ENCODE measurements at places on chromosomes 2 and 18.

DNA sequence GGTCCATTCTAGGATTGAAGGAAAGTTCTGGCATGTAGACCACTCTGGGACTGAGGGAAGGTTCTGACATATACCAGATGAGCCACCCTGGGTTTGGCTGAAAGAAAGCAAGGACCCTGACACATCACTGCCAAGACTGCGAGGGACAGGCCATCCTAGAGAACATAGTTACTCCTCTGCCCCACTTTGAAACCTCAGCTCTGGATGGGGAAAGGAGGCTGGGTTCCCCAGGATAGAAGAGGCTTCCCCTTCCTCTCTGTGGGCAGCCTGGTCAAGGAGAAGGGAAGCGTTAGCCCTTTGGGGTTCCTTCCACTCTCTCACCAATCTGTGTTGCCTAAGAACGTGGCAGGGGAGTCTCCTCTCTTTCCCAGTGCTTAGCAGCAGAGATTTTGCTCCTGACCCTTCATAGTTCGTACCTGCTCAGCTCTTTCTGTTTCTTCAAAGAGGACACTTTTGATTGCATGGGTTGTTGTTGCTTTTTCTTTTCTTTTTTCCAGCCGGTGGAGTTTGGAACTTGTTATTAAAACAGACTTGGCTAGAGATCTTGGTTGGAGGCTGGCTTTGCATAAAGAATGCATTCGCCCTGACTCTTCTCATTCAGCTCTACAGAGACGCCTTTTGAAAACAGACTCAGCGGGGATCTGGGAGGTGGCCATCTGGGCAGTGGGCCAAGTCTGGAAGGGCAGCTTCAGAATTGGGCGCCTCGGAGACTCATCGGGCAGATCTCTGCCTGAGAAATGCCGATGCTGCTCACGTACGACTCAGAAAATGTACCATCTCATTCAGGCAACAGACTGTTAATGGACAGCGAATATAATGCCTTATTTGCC, 166.1 kb downstream of the CLIP4 start:
- DNase-seq, result no peak

GRCh38 chr2:30620102-30620501, 173.1 kb downstream of the LCLAT1 start:
- DNase-seq, result no peak

DNA sequence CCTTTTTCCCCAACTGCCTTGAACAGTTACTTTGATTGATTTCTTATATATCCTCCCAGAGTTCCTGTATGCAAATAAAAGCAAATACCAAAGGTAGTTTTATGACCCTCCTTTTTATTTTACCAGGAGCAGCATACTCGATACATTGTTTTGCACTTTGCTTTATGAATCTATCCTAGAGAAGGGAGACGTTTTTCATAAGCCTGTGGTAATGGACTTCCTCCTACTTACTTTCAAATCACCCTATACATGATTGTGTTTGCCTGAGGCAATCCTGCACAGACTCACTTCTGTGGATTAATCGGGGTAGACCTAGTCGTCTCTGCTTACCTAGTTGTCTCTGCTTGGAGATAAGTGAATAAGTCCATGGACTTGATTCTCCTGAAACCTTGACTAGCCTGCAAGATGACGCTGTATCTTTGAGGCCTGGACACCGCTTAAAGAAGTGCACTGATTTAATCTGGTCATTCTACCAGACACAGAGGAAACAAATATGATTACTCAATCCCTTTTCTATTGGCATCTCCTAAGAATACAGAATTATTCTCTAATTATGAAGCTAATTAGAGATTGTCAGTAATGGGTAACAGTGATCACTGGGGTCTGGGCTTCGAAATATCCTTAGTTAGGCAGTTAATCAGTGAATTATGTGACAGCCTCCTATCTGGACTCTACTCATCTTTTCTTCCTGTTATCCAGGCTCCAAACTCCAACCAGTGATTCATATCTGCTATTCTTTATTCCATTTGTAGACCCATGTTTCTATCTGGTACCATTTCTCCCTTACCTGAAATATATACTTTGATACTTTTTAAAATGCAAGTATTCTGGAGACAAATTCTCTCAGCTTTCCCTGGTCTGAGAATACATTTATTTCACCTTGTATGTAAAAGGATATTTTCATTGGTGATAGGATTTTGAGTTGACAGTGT, 447.4 kb upstream of the TRIB2 start:
- no peak for DNase-seq

- DNase-seq, result no peak
Measured at GRCh38 chr2:110777531-110778311, 45.3 kb downstream of the ACOXL start.

DNA sequence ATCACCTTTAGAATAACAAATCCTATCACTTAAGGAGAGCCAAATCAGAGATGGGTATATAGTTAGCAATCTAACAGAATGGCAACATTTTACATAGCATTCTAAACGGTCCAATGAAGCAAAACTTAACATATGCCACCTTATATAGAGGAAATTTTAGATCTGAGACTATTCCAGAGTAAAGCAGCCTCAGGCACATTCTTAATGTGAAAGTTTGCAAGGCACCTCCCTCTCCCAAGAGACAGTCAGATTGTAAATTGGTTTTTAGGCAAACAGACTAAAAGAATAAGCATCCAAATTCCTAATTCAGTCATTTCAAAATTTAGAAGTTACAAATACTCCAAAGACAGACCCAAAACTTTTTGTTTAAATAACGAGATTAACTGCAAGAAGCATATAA, 292.9 kb downstream of the STK39 start:
- no peak for DNase-seq

DNA sequence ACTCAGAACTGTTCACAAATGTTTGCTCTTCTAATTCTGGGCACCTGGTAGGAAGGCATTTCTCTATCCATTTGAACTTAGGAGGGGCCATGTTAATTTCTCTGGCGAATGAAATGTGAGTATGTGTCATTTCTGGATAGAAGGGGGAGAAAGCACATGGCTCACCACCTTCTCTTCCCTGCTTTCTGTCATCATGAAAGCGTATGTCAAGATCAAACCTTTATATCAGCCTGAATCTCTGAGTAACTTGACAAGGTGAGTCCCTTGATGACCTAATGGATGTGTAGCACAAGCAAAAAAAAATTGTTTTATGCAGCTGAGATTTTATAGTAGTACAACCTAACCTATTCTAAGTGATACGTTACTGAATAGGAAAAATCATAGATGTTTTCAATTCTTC, 12.1 kb upstream of the LCT start:
- no peak for DNase-seq

DNA sequence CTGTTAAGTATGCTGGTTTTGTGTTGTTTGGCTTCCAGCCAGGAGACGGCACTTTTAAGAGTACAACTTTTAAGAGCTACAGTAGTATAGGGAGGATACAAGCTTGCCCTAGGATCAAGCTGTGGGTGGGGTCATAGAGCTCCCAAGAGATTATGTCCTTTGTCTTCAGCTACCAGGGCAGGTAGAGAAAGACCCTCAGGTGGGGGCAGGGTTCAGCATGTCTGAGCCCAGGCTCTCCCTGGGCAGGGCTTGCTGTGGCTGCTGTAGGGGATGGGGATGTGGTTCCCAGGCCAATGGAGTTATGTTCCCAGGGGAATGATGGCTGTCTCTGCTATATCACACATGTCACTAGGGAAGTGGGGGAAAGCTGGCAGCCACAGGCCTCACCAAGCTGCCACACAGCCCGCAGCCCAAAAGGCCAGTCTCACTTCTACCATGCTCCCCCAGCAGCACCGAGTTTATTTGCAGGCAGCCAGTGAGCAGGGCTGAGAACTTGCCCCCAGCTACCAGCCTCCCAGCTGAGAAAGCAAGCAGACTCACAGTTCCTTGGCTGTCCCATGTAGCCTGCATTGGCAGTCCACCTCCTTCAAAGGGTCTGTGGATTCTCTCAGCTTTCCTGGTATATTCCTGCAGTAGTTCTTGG, 105.7 kb upstream of the ERBB4 start:
- no peak for DNase-seq

DNA sequence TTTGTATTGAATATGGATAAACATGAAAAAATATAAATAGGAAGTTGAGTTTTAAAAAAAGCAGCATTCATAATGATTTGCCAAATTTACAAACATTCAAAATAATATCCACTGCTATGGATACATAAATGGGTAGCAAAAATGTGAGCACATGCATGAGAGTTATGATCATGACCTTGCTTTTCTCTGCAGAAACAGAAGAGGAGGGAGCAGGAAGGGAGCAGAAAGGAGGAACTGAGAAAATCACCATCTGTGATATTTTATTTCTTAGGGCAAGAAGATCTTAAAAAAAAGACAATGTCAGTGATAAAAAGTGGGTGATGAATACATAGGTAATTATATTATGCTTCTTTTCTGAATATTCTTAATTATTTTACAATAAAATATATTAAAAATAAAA, 17.7 kb upstream of the CCDC93 start:
- DNase-seq, result no peak

DNA sequence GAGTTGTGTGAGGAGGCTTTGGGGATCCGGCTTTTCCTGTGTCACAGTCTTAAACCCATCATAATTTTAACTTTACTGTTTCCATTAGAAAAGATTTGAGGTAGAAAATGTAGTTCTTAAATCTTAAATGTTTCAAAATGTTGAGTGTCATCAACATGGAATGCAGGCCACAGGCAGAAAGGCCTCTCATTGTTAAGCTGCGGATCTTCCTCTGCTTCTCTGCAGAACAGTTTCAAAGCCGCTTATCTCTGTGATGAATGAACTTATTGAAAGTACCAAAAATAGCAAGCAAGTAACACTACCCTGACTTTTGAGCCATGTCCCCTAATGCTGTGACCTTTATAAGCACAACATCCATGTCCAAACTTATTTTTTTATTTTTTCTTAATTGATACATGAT, 1645.8 kb downstream of the DPP10 start:
- DNase-seq, result no peak

- DNase-seq, result no peak
Measured at GRCh38 chr2:223674998-223675609, 72.9 kb upstream of the SCG2 start.

DNA sequence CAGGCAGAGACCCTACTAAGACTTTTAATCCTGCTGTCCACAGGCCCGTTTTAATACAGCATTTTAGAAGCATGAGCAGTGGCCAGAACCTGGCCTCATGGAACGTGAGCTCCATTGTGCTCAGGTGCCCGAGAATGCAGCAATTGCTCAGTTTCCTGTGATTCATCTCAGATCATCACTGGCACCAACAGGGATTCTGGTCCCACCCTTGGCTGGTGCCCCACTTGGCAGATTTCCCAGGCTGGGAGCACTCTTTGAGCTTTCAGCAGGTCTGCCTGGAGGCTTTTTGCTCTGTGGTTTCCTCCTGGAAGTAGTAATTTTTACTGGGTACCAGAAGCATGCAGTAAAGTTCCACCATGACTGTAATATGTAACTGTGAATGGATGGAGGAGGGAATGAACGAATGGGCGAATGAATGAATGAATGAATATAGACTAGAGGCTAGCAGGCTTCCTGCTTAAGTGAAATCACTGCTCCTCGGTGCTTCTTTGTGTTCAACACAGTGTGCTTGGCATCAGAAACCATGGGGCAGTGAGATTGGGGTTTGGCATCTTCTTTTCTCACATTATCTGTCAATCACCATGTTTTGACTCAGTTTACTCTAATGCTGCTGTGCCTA, 312.9 kb downstream of the PRKCE start:
- no peak for DNase-seq

DNA sequence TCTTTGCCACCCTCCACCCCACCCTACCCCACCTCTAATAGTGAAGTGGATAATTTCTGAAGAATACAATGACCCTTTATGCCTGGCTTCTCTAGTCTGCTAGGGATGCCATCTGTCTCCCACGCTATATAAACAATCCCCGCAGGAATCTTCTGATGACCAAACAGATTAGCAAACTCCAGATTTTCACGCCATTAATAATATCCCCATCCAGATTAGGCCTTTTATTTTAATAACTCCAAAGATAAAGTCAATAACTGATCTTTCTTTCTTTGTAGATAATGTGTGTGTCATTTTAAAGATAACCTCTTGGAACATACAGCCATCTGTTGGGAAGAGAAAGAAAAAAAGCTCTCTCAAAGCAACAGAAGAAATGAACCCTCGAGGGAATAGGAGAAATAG, 47.9 kb upstream of the CCDC150 start:
- DNase-seq, result no peak

DNA sequence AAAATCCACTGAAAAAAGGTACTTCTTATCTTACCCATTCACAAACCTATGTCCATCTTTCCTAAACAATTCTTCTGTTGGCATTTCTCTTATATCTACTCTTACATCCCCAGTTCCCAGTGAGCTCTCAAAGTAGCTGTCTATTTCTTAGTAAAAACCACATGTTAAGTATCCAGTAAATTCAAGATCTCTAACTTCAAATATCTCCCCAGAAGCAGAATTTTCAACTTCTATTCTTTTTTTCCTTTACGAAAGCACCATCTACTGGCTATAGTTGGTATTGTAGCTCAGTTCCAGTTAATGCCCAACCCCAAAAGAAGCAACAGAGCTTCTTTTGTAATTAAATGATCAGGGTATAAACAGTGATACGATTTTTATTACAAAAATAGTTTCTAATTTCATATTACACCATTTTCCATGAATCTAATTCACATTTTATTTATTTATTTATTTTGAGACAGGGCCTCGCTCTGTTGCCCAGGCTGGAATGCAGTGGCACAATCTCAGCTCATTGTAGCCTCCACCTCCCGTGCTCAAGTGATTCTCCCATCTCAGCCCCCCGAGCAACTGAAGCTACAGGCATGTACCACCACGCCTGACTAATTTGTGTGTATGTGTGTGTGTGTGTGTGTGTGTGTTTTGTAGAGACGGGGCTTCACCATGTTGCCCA, 28.5 kb downstream of the HRH4 start:
- no peak for DNase-seq

GRCh38 chr2:138137949-138138348, 173.7 kb downstream of the HNMT start:
- DNase-seq, result no peak

DNA sequence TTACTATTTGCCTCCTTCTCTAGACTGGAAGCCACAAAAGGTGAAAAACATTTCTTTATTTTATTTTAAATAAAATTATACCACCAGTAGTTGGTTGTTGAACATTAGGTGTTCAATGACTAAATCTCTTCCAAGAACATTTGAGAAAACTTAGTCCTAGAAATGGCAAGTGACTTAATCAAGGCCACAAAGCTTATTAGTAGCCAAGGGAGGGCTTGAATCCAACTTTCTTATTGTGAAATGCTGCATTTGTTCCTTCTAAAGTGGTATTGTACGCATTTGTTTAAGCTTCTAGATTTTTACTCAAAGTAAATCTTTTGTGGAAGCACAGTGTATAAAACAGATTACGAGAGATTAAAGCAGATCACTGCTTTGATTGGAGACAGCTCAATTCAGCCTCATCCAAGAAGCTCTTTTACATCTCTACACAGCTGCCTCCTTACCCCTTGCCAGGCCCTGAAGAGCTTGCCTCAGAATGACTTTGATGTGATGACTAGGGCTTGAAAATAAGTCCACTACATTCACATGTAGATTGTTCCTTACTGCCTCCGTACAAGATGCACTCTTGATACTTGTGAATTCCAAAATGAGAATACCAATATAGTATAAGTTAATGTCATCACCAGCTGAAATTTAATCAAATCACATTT, 244.8 kb downstream of the XIRP2 start:
- no peak for DNase-seq

- DNase-seq, result no peak
Measured at GRCh38 chr18:56112013-56112749, 524.2 kb upstream of the TCF4 start.

Measured in activated CD8-positive, alpha-beta memory T cell treated with anti-CD3 and anti-CD28 coated beads for 4 hours (primary cell).